GM10248 (cell line): ENCODE measurements at places on chromosomes 16 and 17.
A peak's percentile ranks its signal among the peaks of the same experiment; 100 is the strongest.

GRCh38 chr17:17989618-17990017, 17.0 kb downstream of the DRC3 start:
- DNase-seq: no peak

DNA sequence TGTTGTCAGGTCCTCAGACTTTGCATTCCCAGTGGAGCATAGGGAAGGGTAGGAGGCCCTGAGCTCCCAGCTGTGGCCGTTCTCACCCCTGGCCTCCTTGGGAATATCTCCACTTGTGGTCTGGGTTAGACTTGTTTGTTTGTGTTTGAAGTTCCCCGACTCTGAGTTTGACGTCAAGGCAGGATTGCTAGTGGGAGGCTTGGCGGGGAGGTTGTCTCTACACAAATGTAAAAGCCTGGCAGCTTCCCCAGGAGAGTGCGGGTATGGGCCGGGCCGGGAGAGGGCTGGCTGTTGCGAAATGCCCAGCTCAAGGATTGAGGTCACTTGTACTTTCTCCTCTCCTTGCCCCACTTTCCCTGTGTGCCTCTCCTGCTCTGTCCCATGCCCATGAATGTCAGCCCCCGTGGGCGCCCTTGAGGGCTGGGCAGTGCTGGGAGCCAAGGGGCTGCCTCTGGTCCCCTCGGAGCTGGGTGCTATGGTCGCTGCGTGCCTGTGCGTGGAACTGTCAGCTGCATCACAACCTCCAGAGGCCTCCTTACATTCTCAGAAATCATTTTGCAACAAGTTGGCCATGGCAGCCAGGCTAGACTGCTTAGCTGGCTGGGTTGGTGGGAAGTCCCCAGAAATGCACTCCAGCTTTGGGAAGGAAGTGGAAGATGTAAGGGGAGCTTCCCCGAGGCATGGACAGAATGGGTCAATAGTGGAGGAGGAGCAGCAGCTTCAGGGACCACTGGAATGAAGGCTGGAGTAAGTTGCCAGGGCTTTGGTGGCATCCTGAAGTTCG, 84.3 kb downstream of the KSR1 start:
- DNase-seq: no peak

DNA sequence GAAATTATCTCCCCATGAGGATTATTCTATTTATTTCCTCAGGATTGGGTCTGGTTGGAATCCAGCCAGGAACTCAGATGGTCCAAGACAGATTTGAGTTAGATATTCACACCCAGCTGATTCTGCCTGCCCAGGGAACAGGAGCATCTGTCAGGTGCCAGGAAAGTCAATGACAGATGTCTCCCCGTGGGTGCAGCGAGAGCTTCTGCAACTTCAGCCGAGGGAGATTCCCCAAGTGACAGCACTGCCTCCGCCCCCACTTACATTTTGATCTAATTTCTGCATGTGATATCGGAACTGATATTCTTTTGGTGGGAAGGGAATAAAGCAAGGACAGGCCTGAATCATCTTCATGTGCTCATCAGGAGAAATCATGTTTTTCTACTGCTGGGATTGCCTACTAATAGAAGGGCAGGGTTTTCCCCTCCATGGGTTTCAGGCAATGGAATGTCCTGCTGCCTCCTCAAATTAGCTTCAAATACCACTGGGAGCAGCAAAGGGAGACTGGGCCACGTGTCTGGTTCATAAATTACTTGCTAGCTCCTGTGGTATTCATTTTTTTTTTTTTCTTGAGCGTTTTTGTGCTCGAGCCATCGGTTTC, 15.7 kb upstream of the DHX8 start:
- DNase-seq: no peak

GRCh38 chr17:13140750-13141149, 122.9 kb upstream of the ELAC2 start:
- no peak for DNase-seq

GRCh38 chr16:67685388-67686112, 18.9 kb downstream of the C16orf86 start:
- peak; percentile 37 for DNase-seq

DNA sequence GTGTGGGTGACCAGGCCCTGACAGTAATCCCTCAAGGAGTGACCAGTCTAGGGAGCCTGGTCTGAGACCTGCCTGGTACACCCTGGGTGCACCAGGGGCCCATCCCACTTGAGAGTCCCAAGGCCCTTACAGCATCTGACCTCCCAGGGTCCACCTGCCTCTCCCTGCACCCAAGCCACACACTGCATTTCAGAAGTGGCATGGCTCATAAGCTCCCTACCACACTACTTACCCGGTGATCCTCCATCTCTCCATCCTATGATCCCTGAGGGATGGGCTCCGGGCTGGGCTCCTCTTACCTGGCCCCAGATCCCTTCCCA, 40.6 kb downstream of the LGALS9 start:
- no peak for DNase-seq

GRCh38 chr16:66924527-66925321, 611 bp downstream of the RRAD start:
- DNase-seq: peak; percentile 83

- DNase-seq: no peak
Measured at GRCh38 chr17:79443026-79443425, 167.8 kb downstream of the RBFOX3 start.

- no peak for DNase-seq
Measured at GRCh38 chr16:8241408-8241807, 348.9 kb downstream of the TMEM114 start.
